ENCODE measurements at places on chromosomes 5 and 9. TPM values are rescaled to one million over a fixed set of nuclear protein-coding genes. Genes with fewer than 3 reads are reported as not detected.

PCDHA9 gene
- total RNA-seq = 1.8 TPM

LECT2 gene
- total RNA-seq = not detected

FBN2 gene
- total RNA-seq = 6.3 TPM

ADAMTS12 gene
- total RNA-seq = 7.1 TPM

KIAA1958 gene
- 5.1 TPM for total RNA-seq

DNA sequence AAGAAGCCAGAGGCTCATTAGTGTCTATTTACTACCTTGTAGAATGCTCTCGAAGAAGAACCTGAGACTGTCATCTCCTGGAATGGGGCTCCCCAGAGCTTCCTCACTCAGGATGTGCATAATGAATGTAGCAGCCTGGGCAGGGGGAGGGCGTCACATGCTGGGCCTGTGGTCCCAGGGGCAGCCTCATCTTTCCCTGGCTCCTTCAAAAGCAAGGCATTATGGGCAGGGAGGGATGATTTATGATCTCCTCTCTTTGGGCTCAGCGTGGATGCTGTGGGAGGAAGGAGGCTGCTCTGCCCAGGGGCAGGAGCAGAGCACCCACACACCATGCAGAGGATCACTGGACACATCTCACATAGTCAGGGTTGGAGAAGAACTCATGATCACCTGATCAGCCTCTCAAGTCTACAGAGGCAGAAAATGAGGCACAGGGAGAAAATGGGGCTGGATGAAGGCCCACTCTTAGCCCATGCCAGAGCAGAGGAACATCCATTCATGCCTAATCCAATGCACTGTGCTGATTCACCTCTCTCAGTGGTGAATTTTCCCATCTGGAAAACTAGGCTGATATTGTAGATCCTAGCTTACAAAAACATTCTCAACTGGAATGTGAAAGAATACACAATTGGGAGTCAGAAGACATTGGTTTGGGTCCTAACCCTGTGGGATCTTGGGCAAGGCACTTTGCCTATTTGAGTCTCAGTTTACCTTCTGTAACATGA, 173.7 kb downstream of the CARTPT start:
- no peak for DNase-seq
- H3K4me3 ChIP-seq = no peak overlapping the region
- no peak overlapping the region for H3K27ac ChIP-seq
- H3K27me3 ChIP-seq = no peaks in the 10 kb centered on the region
- no peaks in the 10 kb centered on the region for H3K4me1 ChIP-seq
- no peaks in the 10 kb centered on the region for H3K36me3 ChIP-seq

DNA sequence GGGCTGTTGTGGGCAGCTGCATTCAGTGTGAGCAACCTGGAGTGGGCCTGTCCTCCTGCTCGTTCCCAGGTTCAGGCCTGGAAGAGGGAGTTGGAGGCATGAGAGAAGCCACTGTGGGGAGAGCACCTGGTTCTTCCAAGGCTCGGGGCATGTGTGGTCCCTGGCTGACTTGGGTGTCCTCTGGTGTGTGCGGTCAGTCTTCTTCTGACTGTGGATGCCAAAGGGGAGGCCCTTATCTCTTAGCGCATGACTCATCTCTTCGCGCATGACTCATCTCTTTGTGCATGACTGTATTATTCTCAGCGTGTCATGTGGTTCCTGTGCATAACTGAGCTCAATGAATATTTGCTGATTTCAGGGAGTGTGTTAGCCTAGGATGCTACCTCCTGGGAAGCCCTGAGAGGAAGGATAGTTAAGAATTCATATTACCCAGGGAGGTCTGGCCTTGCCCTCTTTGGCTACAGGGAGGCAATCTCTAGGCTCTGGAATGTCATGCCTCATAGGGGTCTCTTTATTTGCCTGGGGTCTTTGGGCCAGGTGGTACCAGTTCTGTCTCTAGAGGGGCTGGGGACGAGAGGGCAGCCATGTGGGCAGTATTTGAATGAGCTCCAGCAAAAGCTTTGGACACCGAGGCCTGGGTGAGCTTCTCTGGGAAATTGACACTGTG, 188.7 kb downstream of the HSPA4 start:
- H3K4me3 ChIP-seq = no peak overlapping the region
- H3K27ac ChIP-seq = no peak overlapping the region
- H3K36me3 ChIP-seq = no peaks in the 10 kb centered on the region
- H3K4me1 ChIP-seq = no peaks in the 10 kb centered on the region
- peak; percentile 17 for DNase-seq

- no peak overlapping the region for H3K4me3 ChIP-seq
- no peaks in the 10 kb centered on the region for H3K36me3 ChIP-seq
- no peaks in the 10 kb centered on the region for H3K4me1 ChIP-seq
- H3K27me3 ChIP-seq = no peaks in the 10 kb centered on the region
- DNase-seq = no peak
These were observed 157.9 kb upstream of the ALDH1B1 start for GRCh38 chr9:38234479-38235170.

All from tibial nerve (tissue), 4 donors.